Uterus (tissue), 4 donors: ENCODE measurements at places on chromosomes 7 and 10. TPM values are rescaled to one million over a fixed set of nuclear protein-coding genes. Genes with fewer than 3 reads are reported as not detected.

GRCh38 chr7:70589590-70589989, 542.4 kb upstream of the GALNT17 start:
- H3K27ac ChIP-seq: no peak overlapping the region
- H3K4me1 ChIP-seq: no peaks in the 10 kb centered on the region
- DNase-seq: no peak
- no peak overlapping the region for H3K4me3 ChIP-seq
- no peaks in the 10 kb centered on the region for H3K36me3 ChIP-seq
- no peaks in the 10 kb centered on the region for H3K27me3 ChIP-seq

The NHLRC2 gene
- total RNA-seq: 9.0 TPM

The ANKRD2 gene
- 0.48 TPM for total RNA-seq

The EIF3B gene
- total RNA-seq: 69.7 TPM
